WTC11 (cell line): ENCODE measurements at places on chromosomes 7 and 10. TPM values are rescaled to one million over a fixed set of nuclear protein-coding genes. Genes with fewer than 3 reads are reported as not detected.

GRCh38 chr7:51589111-51589510 lies 272.5 kb upstream of the COBL start:
- no peaks in the 10 kb centered on the region for H3K27me3 ChIP-seq
- no peak overlapping the region for H3K27ac ChIP-seq
- H3K4me1 ChIP-seq, result peaks cover 21% of the 10 kb centered on the region
- H3K36me3 ChIP-seq, result no peaks in the 10 kb centered on the region
- DNase-seq, result no peak

DNA sequence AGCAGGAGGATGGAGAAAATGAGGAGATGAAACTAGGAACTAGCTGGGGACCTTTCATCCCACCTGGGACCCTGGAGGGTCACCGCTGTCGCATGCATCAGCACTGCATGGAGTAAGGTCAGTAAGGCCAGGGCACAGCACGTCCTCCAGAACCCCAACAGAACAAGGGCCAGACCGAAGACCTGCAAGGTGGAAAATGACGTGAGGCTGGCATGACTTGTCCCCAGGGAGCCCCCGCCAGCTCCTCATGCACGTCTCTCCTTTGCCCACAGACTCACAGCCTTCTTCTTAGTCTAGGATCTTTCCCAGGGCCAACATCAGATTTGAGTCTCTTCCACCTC lies 4.7 kb downstream of the ZNF488 start:
- H3K4me3 ChIP-seq, result no peak overlapping the region
- DNase-seq, result no peak
- H3K36me3 ChIP-seq, result no peaks in the 10 kb centered on the region

DNA sequence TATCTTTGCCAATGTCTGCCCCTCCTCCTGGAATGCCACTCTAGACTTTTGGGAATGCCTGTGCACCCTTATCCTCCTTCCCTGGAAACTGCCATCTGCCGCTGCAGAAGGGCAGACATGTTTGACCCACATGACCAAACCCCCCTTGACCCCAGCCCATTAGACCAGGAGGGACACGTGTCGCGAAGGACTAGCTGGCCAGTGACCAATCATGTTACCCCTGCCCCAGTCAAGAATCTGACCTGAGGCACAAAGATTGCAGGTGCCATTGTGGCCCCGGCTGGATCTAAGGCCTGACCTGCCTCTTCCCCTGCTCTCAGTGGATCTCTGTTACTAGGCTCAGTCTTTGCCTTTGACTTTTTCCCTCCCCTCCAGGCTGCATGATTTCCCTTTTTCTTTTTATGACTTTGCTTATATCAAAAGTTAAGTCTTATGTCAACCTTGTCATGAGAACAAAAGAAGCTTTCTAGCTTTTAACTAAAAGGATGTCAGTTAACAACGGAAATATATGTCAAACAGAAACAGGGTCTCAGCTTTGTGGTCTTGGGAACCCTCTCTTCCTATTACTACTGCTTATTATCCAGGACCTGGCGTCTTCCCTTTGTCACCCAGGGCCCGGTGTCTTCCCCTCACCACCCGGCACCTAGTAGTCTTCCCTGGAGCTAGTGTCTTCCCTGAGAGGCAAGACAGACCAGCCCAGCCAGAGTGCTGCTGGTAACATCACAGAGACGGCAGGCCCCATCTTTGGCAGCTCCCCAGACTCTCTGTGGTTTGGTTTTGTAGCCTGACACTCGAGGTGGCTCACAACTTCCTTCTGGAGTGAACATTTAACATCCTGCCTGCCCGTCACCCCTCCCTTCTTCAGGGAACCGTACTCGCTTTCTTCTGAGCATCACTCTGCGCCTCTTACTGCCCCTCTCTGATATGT lies 24.4 kb upstream of the PPIF start:
- DNase-seq, result no peak
- H3K36me3 ChIP-seq, result no peaks in the 10 kb centered on the region
- no peak overlapping the region for H3K27ac ChIP-seq
- peaks cover 11% of the 10 kb centered on the region for H3K4me1 ChIP-seq

- no peaks in the 10 kb centered on the region for H3K27me3 ChIP-seq
- H3K4me3 ChIP-seq, result no peak overlapping the region
- no peak overlapping the region for H3K27ac ChIP-seq
- H3K36me3 ChIP-seq, result no peaks in the 10 kb centered on the region
- H3K4me1 ChIP-seq, result no peaks in the 10 kb centered on the region
Measured at GRCh38 chr7:120703585-120704240, 154.2 kb downstream of the TSPAN12 start.

GRCh38 chr10:94545391-94546048 lies at the start of gene HELLS:
TSS of gene HELLS (plus strand) at chr10:94545788. CDS start at chr10:94545922, 134 bp downstream.
- H3K36me3 ChIP-seq, result peaks cover 23% of the 10 kb centered on the region
- H3K27ac ChIP-seq, result peak within 1 kb of the TSS; percentile 100
- H3K27me3 ChIP-seq, result no peaks in the 10 kb centered on the region
- peaks cover 40% of the 10 kb centered on the region for H3K4me1 ChIP-seq
- peak within 1 kb of the TSS; percentile 98 for H3K4me3 ChIP-seq
- peak; percentile 88 for DNase-seq

- H3K4me1 ChIP-seq, result peaks cover 26% of the 10 kb centered on the region
- peak; percentile 12 for DNase-seq
- H3K27me3 ChIP-seq, result no peaks in the 10 kb centered on the region
- no peak overlapping the region for H3K4me3 ChIP-seq
- H3K36me3 ChIP-seq, result no peaks in the 10 kb centered on the region
Measured at GRCh38 chr7:120190109-120190508, 82.9 kb upstream of the KCND2 start.

- H3K4me3 ChIP-seq, result no peak overlapping the region
- H3K27ac ChIP-seq, result no peak overlapping the region
- H3K27me3 ChIP-seq, result no peaks in the 10 kb centered on the region
Measured at GRCh38 chr7:11714205-11714604, 117.8 kb downstream of the THSD7A start.

- DNase-seq, result no peak
- no peak overlapping the region for H3K4me3 ChIP-seq
- H3K4me1 ChIP-seq, result peaks cover 8% of the 10 kb centered on the region
- no peak overlapping the region for H3K27ac ChIP-seq
Measured at GRCh38 chr7:115441033-115441432, 519.1 kb downstream of the MDFIC start.

- H3K4me1 ChIP-seq, result peaks cover 53% of the 10 kb centered on the region
- no peaks in the 10 kb centered on the region for H3K27me3 ChIP-seq
- no peak overlapping the region for H3K27ac ChIP-seq
Measured at GRCh38 chr7:23107781-23108180, 2.2 kb downstream of the KLHL7 start.

DNA sequence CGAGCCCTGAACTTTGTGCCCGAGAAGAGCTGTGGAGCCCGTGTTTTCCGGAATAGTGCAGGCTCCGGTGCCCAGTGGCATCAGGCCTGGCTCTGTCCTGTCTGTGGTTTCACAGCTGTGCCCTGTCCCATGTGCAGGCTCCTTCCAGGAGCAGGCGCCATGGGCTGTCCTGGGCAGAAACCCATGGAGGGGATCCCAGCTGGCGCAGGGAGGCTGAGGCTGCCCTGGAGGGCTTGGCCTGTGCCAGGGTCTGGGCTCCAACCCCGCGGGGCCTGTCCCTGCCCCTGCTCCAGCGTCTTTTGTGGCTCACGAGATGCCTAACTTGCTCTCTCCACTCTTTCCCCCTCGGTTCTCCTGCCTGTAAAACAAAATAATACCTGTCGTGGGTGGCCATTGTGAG lies 23.3 kb upstream of the CRHR2 start:
- peaks cover 5% of the 10 kb centered on the region for H3K27me3 ChIP-seq
- no peaks in the 10 kb centered on the region for H3K36me3 ChIP-seq
- no peak overlapping the region for H3K4me3 ChIP-seq
- no peak overlapping the region for H3K27ac ChIP-seq

GRCh38 chr10:94213980-94214379 lies 148.8 kb downstream of the NOC3L start:
- H3K36me3 ChIP-seq, result no peaks in the 10 kb centered on the region
- no peak for DNase-seq
- peak overlapping the region; percentile 71; the same call in 1 of the 2 replicates for H3K27ac ChIP-seq
- peaks cover 49% of the 10 kb centered on the region for H3K4me1 ChIP-seq
- H3K4me3 ChIP-seq, result no peak overlapping the region

DNA sequence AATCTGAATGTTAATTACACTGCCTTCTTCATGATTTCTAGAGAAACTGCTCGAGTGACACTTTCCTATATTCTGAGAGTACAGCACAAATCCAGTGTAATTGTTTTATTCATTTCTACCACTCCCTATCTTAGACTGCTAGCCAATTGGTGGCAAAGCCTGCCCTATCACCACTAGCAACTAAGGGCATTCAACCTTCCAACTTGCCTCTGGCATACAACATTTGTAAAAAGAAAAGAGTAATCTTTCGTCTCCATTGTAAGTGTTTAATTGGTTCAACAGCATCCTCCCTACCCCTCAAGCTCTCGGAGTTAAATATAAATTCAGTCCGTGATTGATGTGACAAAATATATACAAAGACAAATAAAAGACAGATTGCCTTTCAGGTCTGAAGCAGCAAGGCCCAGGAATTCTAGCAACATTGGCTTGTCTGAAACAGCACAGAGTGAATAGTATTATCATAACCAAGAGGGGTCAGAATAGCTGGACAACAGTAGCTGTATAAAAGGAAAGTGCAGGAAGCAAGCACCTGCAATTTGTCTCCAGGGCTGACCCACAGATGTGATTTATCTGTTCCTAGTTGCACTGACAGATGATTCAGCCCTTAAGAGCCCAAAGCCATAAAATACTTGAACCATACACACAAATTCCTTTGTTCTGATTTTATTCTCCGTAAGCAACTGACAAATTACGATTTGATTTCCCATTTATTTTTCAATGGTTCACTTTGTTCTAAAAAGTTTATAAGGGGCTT lies 47.6 kb upstream of the ANKRD1 start:
- no peaks in the 10 kb centered on the region for H3K4me1 ChIP-seq
- H3K27me3 ChIP-seq, result peaks cover 68% of the 10 kb centered on the region
- H3K27ac ChIP-seq, result no peak overlapping the region

GRCh38 chr7:173209-173918 lies 19.0 kb upstream of the FAM20C start:
- no peak overlapping the region for H3K27ac ChIP-seq
- H3K36me3 ChIP-seq, result no peaks in the 10 kb centered on the region
- no peak overlapping the region for H3K4me3 ChIP-seq
- DNase-seq, result no peak

DNA sequence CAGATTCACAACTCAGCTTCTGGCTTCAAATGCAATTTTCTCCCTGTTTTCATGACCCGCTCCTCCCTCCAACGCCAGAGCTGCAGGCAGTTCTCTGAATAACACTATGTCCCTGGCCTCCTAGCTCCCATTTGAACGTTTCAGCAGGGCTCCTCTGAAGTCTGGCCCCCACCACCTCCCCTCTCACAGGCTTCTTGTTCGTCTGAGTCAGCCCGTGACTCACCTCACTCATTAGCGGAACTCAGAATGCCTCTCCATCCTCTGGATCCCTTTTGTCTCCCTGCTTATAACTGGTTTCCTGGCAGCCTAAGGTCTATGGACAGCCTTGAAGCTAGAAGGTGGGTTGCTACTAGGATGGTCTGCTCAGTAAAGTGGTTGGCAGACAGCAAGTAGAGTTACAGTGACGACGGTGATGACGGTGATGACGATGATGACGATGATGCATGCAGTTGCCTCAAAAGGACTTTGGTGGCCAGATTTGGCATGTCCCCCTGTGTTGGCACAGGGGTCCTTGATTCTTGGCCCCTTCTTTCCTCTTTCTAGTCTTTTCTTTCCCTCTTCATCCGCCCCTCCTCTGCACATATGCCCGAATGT lies 83.3 kb upstream of the MKLN1 start:
- H3K4me1 ChIP-seq, result peaks cover 11% of the 10 kb centered on the region
- no peak for DNase-seq
- no peak overlapping the region for H3K4me3 ChIP-seq

- no peak overlapping the region for H3K4me3 ChIP-seq
- peaks cover 20% of the 10 kb centered on the region for H3K27me3 ChIP-seq
- no peak for DNase-seq
Measured at GRCh38 chr10:117899181-117899683, 147.5 kb downstream of the RAB11FIP2 start.

DNA sequence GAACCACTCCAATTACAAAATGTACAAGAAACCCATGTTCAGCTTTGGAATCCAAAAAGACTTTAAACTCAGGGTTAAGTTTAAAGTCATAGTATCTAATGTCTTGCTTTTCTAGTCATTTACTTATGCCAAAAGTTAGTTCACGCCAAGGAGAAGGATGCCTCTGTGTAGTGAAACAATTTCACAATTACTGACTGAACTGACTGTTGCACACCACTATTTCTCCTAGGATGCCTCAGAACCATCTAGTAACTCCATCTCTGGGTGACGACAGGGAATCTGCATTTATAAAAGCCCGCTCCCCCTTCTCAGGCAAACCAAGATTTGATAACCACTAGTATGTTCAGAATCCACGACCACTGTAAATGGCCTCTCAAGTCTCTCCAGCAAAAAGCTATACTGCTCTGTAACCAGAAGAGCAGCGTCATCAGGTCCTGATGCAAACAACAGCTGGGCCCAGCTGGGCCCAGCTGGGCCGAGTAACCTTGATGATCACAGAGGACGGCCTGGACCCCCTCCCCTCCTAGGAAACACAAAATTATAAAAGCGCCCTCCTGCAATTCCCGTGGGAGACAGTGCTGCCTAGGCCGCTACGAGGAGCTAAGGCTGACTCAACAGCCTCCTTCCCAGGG lies 680 bp upstream of the ADO start:
- H3K27me3 ChIP-seq, result no peaks in the 10 kb centered on the region
- peak overlapping the region; percentile 94 for H3K4me3 ChIP-seq
- no peak for DNase-seq
- no peaks in the 10 kb centered on the region for H3K36me3 ChIP-seq
- H3K4me1 ChIP-seq, result peaks cover 48% of the 10 kb centered on the region

DNA sequence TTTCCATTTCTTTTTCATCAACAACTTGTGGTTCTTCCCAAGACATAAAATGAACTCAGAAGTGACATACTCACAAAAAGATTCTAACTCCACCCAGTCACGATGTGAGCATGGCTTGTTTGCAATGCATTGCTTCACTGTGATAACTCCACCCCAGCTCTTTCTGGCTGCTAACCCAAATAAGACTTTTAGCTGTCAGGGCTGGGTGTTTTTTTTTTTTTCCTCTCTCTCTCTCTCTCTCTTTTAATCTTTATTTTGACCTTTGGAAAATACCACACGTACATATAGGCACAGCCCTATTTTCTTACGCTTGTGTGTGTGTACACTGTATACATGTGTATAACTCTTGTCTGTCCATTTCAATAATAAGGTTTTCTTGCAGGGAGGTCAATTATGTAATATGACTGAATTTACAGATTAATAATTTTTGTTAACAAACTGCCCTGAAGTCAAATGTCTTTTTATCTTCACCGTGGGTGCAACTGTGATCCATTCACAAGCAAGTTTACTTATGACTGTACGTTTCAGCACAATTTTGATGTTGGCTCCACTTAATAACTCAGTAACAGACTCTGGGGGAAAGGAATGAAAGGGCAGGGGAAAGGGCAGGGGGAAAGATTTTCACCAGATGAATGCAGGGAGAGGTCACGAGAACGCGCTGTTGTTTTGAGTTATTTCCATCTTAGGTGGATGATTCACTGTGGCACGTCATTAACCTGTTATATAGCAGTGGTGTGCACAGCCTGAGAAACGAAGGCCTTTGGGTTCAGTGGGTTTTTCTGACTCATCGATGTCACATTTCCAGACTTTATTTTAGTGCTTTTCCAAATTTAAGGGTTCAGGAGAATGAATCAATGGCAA lies 49.1 kb downstream of the APBB1IP start:
- H3K27me3 ChIP-seq, result no peaks in the 10 kb centered on the region
- no peak overlapping the region for H3K27ac ChIP-seq
- no peak overlapping the region for H3K4me3 ChIP-seq
- H3K36me3 ChIP-seq, result peaks cover 2% of the 10 kb centered on the region

- H3K4me3 ChIP-seq, result no peak overlapping the region
- H3K4me1 ChIP-seq, result no peaks in the 10 kb centered on the region
- H3K27ac ChIP-seq, result no peak overlapping the region
Measured at GRCh38 chr10:22447068-22447467, 101.8 kb downstream of the SPAG6 start.

Gene PLAU
- 15.0 to 18.0 TPM (median 16.2 TPM) in 3 replicates for total RNA-seq

Gene FOXI2
- 1.2 to 1.7 TPM (median 1.4 TPM) in 3 replicates for total RNA-seq

Gene NPSR1
- total RNA-seq, result not detected in 3 replicates

Gene ACBD7
- total RNA-seq, result 10.0 to 13.9 TPM (median 12.5 TPM) in 3 replicates

Gene ASZ1
- not detected in 3 replicates for total RNA-seq

Gene VSTM2A
- 0.57 to 2.0 TPM (median 0.98 TPM) in 3 replicates for total RNA-seq

Gene CCDC136
- 47.4 to 51.0 TPM (median 49.5 TPM) in 3 replicates for total RNA-seq
